Placental pericyte (primary cell): ENCODE measurements at places on chromosomes 3 and 15. TPM values are rescaled to one million over a fixed set of nuclear protein-coding genes. Genes with fewer than 3 reads are reported as not detected.

ITIH1 gene
- total RNA-seq, result not detected in 2 replicates

DUOXA2 gene
- total RNA-seq, result not detected in 2 replicates

HYAL1 gene
- total RNA-seq, result 1.1 TPM in 2 replicates

IL17RB gene
- total RNA-seq, result not detected in 2 replicates

MUC20 gene
- total RNA-seq, result 0.88 TPM in 1 of 2 replicates, not detected in the other

CNTN4 gene
- 2.6 and 4.0 TPM in 2 replicates for total RNA-seq

TRH gene
- not detected in 2 replicates for total RNA-seq

ADGRG7 gene
- not detected in 2 replicates for total RNA-seq

FMN1 gene
- 0.22 and 3.0 TPM in 2 replicates for total RNA-seq

LIPC gene
- 0.29 and 0.88 TPM in 2 replicates for total RNA-seq

SLC9C1 gene
- not detected in 2 replicates for total RNA-seq

AP3S2 gene
- 57.7 and 83.8 TPM in 2 replicates for total RNA-seq

RAB6B gene
- total RNA-seq, result under 0.01 and 0.14 TPM in 2 replicates

PIGZ gene
- total RNA-seq, result 1.0 and 2.0 TPM in 2 replicates

NEK10 gene
- total RNA-seq, result 1.5 and 10.2 TPM in 2 replicates

TNFAIP8L3 gene
- 0.44 and 2.9 TPM in 2 replicates for total RNA-seq

CCDC191 gene
- 1.1 and 2.0 TPM in 2 replicates for total RNA-seq

PYGO1 gene
- 6.0 and 6.1 TPM in 2 replicates for total RNA-seq

KNG1 gene
- not detected in 2 replicates for total RNA-seq

IQCF2 gene
- total RNA-seq, result not detected in 2 replicates

ARPP21 gene
- total RNA-seq, result 0.14 TPM in 1 of 2 replicates, not detected in the other

EPHB3 gene
- 1.1 and 2.6 TPM in 2 replicates for total RNA-seq

STRC gene
- total RNA-seq, result under 0.01 TPM in 1 of 2 replicates, not detected in the other

TRAIP gene
- 0.66 and 8.2 TPM in 2 replicates for total RNA-seq

LSM3 gene
- total RNA-seq, result 2.6 and 6.4 TPM in 2 replicates

IL17RE gene
- total RNA-seq, result 0.72 and 0.88 TPM in 2 replicates

SLC6A1 gene
- total RNA-seq, result not detected in 2 replicates

INKA1 gene
- total RNA-seq, result 4.4 and 4.6 TPM in 2 replicates

GALNT15 gene
- total RNA-seq, result 0.88 and 4.2 TPM in 2 replicates

CMTM6 gene
- 59.3 and 107 TPM in 2 replicates for total RNA-seq

FBXO40 gene
- total RNA-seq, result not detected in 2 replicates

VIPR1 gene
- 1.3 and 2.0 TPM in 2 replicates for total RNA-seq

SOX14 gene
- total RNA-seq, result not detected in 2 replicates

FRG2C gene
- total RNA-seq, result under 0.01 TPM in 1 of 2 replicates, not detected in the other

P2RY14 gene
- 0.14 TPM in 1 of 2 replicates, not detected in the other for total RNA-seq

TMEM158 gene
- 70.0 and 453 TPM in 2 replicates for total RNA-seq
